ENCODE measurements at places on chromosomes 3 and 15.

DNA sequence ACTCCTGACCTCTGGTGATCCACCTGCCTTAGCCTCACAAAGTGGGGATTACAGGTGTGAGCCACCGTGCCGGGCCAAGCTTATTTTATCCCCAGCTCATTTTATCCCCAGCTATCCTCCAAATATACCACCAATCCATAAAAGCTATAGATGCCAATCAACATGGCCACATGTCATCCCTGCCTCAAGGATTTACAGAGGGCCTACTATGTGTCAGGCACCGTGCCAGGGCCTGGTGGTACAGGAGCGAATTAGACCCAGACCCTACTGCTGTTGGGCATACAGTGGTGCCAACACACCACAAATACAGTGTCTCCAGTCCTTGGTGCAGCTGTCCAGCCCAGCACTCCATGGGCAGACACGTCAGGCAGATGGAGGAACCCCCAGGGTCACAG is 73.4 kb downstream of the SCN5A start:
- no peak for DNase-seq

GRCh38 chr3:11230832-11231231 is 41.4 kb upstream of the ATG7 start:
- DNase-seq, result peak; percentile 87

DNA sequence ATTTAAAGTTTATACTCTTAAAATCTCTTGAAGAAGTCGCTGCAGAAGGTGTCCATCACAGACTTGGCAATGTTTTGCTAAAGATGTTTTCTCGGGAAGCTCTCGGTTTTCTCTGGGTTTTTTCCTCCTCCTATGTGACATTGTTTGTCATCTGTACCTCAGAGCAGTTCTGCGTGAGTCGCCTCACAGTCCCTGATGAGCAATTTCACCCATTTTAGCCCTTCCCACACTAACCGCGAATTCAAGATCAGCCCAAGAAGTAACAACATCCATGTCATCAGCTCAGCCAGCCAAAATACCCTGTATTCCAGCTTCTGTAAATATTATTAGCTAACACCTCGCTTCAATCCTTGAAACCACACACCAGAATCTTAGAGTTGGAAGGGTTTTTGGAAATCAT is 224.3 kb upstream of the SETMAR start:
- no peak for DNase-seq

- no peak for DNase-seq
Observed at GRCh38 chr3:184332370-184333090, 4.9 kb upstream of the FAM131A start.

GRCh38 chr3:159619341-159619885 is 369.2 kb upstream of the IL12A start:
- no peak for DNase-seq

DNA sequence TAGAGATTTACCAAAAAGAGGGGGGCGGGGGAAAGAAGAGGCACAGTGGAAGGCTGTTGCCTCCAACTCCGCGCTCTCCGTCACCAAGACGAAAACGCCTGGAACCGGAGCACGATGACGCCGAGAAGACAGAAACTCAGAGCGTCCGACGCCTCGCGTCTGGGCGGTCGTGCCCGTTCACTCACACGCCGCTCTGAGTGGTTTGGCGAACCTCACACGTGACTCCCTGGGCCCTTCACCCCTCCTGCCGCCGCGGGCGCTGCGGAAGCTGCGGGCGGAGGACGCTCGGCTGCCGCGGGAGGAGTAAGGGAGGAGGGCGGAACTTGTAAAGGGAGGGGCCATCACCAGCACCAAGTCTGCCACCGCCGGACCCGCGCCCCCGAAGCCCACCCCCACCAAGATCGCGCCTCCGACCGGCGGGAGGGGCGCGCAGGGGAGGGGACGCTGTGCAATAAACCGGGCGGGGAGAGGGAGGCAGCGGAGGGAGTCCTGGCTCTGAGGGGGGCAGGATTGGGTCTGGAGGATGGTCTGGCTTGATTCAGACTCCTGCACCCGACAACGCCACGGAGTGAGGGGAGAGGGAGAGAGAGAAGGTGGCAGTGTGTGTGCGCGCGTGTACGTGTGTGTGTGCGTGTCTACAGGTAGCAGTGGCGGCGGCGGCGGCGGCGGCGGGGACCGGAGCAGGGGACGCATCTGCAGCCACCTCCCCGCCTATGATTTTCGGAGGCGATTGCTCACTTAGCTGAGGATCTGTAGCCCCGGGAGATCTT is 1.9 kb upstream of the NLGN1 start:
- peak; percentile 81 for DNase-seq
